NCI-H2081 treated with DMSO at 0.1 percent for 48 hours (cell line): ENCODE measurements at places on chromosomes 13 and 19.

GRCh38 chr13:112071102-112071722 lies 4.3 kb downstream of the SOX1 start:
- no peak for DNase-seq

DNA sequence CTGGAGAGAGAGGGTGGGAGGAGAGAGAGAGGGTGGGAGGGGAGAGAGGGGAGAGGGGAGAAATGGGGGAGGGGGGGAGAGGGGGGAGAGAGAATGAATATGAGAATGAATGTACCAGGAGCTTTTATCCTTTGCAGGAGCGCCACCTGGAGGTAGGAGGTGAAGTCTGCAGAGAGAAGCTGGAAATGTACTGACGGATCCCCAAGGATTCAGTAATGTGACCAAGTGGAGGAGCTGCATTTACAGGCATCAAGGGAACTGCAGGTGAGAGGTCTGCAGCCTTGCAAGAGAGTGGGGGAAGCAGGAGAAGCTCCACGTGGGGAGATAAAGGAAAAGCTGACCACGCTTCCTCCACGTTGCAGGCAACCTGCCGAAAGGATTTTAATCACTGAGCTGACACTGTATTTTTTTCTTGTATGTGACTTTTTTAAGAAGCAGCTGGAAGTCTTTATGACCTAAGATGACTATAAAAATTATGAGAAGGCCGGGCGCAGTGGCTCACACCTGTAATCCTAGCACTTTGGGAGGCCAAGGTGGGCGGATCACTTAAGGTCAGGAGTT lies 33.7 kb downstream of the VSTM1 start:
- DNase-seq, result no peak

GRCh38 chr19:31356587-31357314 lies 7.5 kb upstream of the TSHZ3 start:
- no peak for DNase-seq

DNA sequence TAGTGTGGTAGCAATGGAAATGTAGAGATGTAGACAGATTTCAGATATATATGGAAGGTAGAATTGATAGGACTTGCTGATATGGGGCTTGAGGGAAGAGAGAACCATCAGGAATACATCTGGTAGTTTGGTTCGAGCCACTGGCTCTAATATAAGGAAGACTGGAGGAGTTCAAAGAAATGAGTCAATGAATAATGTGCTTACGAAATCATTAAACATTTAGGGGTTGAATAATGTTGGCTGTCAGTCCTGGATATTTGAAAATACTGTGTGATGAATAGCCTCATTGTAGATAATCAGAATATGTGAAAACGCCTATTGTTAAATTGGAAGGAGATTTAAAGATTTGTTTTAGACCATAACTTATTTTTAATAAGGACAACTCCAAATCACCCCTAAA lies 21.6 kb downstream of the SGCG start:
- no peak for DNase-seq

GRCh38 chr19:48870048-48870447 lies 1.6 kb upstream of the PLEKHA4 start:
- no peak for DNase-seq
